ENCODE measurements at places on chromosomes 5 and 9.
A peak's percentile ranks its signal among the peaks of the same experiment; 100 is the strongest.

DNA sequence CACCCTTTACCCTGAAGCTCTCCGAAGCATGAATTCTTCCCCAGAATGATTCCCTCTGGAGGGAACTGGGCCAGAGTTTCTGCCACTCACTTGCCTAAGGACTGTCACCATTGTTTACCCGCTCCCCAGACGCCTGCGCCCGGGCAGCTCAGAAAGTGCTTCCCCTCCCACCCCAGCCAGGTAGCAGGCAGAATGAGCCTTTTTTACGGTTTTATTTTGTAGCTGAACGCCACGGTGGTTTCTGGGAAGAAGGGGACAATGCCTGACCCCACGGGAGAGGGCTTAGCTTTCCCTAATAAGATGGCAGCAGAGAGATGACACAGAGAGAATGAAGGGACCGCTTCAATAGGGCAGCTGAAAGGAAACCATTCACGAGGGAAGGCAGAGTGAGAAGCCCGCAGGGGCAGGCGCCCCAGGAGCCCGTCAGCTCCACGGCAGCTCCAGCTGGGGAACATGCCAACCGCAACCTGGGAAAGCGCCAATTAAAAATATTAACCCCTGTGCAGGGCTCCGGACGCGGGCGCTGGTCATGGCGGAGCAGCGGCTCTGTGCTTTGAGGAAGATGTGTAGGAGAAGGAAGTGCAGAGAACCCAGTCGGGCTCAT, 20.4 kb upstream of the NTNG2 start:
- no peak for DNase-seq

DNA sequence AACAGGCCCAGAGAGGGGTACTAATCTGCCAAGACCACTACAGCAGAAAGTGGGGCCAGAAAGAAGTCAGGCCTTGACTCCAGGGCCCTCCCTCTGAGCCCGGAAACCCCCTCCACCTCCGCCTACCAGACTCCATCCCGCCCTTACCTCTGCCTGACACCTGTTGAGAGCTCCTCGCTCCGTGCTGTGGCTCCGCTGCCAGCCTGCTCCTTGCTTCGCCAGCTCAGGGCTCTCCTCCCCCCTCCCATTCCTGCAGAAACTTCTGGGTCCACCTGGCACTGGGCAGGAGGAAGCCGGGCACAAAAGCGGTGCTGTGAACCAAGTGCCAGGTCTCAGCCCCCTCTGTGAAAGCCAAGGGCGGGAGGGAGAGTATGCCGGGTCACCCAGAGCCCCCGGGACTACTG, 6.4 kb upstream of the ST6GALNAC6 start:
- peak; percentile 62 for DNase-seq

GRCh38 chr5:94345257-94345656, 273.1 kb downstream of the KIAA0825 start:
- DNase-seq: no peak

DNA sequence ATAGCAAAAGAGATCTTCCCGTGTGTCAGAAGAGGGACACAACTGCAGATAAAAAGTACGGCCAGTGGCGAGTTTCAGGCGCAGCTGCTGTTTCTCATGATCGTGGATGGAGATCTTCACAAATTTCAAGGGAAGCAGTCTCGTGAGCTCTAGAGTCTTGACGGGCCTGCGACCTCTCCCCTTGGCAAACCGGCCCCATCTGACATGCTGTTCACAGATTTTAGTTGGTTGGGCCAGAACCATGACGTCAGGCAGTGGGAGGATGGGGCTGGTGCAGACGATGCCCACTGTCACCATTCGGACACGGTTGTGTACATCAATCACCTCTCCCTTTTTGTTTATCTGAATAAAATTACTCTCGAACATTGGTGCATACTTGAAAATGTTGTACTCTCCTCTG, 396 bp downstream of the GARIN3 start:
- DNase-seq: no peak

- DNase-seq: no peak
Observed at GRCh38 chr5:156008844-156009243, 318.1 kb upstream of the SGCD start.

- no peak for DNase-seq
Observed at GRCh38 chr9:110671849-110672248, 3.3 kb downstream of the MUSK start.

DNA sequence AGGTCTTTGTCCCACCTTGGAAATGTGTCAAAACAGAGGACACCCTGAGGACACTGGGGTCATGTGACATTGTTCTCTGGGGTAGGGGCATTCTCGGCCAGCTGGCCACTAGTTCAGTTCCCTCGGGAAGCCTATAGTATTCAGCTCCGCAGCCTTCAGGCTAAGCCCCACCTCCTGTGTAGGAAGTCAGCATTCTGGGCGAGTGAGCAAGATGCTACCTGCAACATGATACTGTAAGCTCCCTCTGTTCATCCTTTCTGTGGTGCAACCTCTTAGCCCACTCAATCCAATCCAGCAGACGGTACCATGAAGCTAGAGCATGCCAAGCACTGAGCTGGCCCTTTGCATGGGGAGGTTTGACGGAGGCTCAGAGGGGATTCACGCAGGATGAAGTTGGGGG, 5.3 kb downstream of the NTNG2 start:
- DNase-seq: no peak

DNA sequence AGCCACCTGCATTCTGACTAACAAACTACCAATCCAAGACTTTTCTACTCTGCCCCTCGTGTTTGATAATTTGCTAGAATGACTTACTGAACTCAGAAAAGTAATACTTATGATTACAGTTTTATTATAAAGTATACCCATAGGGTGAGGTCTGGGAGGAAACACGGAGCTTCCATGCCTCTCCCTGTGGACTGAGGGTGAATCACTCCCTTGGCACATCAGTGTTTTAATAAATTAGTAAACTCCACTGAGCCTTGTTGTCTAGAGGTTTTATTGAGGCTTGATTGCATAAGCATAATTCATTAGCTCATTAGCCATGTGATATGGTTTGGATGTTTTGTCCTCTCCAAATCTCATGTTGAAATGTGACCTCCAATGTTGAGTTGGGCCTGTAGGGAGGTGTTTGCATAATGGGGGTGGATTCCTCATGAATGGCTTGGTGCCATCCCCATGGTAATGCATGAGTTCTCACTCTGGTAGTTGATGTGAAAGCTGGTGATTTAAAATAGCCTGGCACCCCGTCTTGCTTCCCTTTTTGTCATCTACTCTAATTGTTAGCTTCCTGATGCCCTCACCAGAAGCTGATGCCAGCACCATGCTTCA, 233.6 kb upstream of the TRPC7 start:
- no peak for DNase-seq

- no peak for DNase-seq
Observed at GRCh38 chr9:126830827-126831226, 26.0 kb downstream of the ZBTB43 start.

DNA sequence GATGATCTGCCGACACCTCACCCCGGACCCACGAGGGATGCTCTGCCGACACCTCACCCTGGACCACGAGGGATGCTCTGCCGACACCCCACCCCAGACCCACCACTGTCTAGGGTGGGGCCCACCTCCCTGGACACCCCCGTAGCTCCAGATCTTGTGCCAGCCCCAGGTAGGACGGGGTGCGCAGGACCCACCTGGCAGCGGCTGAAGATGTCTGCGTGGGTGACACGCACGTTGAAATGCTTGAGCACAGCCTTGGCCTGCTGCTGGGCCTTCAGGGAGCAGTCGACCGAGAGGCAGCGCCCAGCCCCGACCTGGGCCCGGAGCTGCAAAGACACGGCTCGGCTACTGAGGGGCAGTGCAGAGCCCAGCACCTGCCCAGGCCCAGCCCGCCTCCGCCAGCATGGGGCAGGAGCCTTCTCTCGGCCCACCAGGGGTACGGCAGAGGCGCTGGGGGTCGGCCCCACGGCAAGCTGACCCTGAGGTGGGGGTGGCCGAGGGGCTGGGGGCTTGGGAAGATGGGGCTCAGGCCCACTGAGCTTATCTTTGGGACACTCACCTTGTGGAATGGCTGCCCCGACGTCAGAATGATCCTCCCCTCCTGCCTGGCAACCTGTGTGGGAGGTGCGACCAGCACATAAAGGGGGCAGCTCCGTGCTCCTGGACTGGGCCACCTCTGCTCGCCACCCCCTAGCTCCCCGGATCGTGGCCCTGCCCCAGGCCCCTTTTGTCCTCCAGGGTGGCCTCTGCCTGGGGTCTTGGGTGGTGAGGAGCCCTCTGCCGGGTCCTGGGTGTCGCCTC, 21.7 kb upstream of the NRARP start:
- DNase-seq: no peak

DNA sequence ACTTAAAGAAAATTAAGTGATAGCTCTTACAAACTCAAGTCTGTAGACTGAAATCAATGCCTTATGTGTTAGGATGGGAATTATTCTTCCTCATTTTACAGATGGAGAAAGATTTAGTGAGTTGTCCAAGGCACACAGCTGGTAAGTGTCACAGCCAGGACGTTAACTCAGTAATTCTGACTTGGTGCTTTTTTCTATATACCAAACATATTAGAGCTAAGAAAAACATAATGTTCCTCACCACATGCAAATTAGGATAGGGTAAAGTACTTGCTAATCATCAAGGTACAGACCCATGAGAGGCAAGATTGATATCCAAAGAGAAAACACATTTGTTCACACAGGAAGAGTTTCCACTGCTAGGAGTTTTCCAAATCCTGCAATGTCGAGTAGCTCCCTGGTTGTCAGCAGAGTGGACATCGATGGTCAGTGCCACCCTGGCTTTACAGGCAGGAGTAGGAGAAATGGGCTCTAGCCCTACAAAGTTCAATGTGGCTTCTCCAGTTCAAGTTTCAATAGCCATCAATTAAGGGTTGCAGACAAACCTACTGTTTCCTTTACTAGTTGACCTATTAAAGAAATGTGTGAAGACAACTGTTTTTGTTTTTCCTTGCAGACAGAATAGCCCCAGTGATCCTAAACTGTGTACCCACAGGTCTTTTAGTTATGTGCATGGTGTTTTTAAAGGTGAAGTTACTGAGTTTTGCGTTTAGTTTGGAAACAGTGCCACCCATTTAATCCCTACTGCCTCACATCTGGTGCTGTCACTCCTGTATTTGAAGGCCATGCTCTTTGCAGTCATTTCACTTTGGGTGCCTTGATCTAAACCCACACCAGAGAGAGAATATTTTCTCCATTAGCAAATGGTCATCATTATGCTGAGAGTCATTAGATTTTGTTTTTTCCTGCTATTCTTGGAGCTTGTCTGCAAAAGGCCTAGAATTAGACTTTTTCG, 460.8 kb upstream of the SMARCA2 start:
- no peak for DNase-seq

- DNase-seq: no peak
Observed at GRCh38 chr5:133400831-133401351, 211.4 kb downstream of the FSTL4 start.

DNA sequence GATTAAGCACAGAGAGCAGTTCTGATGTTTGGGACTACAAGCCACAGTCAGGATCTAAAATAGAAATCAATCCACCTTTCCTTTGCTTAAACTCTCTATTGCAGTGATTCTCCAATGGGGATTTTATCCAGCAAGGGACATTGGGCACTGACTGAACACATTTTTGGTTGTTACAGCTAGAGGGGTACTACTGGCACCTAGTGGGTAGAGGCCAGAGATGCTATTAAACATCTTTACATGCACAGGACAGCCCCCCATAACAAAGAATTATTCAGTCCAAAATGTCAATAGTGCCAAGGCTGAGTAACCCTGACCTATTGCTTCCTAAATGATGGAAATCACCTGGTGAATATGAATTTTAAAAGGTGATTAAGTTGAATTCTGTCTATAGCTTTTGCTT, 12.0 kb downstream of the ZNF622 start:
- DNase-seq: no peak

DNA sequence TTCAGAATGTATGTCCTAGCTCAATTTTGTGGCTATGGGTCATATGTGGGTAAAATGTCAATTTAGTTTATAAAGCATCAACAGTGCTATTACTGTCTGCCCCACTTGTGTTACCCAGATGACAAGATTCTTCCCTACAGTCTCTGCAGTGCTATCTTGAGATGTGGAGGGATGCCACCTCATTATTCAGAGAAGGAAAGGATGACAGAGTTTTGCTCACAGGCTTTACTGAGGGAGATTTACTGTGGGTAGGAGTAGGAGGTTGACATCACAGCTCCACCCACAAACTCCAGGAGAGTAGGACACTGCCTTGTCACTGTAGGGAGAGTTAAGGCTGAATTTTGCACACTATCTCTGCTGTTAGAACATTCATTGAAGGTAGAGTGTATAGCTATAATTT, 359.3 kb downstream of the HTR1A start:
- DNase-seq: no peak

- no peak for DNase-seq
Observed at GRCh38 chr9:129185991-129186390, 7.9 kb upstream of the IER5L start.

GRCh38 chr5:149212198-149212951, 59.3 kb upstream of the AFAP1L1 start:
- DNase-seq: no peak

- DNase-seq: no peak
Observed at GRCh38 chr9:109907400-109907799, 127.4 kb downstream of the PALM2AKAP2 start.

GRCh38 chr5:110588286-110588980, 138.0 kb downstream of the TMEM232 start:
- no peak for DNase-seq

- DNase-seq: no peak
Observed at GRCh38 chr5:65699338-65699737, 22.6 kb downstream of the SGTB start.

- peak; percentile 52 for DNase-seq
Observed at GRCh38 chr9:137077010-137077747, at the start of gene UAP1L1. UAP1L1 (plus strand) TSS chr9:137077517; CDS start chr9:137077533, 16 bp downstream.

GRCh38 chr5:177189416-177189815, 55.8 kb downstream of the NSD1 start:
- no peak for DNase-seq

DNA sequence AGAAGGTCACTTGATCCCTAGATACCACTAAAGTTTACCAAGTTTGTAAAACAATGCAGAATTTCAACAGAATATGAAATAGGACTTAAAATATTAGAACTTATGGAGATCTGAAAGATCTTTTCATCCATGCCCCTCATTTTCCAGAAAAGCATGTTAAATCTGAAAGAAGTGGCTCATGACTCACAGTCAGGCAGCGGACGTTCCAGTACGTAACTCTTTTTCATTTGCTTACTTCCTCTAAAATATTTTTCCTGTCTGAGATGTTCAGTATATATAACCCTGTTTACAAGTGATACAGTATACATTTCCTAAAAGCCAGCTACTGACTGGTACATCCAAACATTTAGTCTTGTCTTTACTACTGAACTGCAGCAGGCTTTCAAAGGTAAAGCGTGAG, 22.3 kb downstream of the FBXW2 start:
- DNase-seq: no peak

- no peak for DNase-seq
Observed at GRCh38 chr9:129474740-129475404, 146.0 kb downstream of the C9orf50 start.

- peak; percentile 18 for DNase-seq
Observed at GRCh38 chr9:136484153-136485048, 1.6 kb upstream of the SEC16A start.

GRCh38 chr9:94065535-94065961, 18.7 kb upstream of the PTPDC1 start:
- DNase-seq: peak; percentile 73

- no peak for DNase-seq
Observed at GRCh38 chr9:71975833-71976232, 64.4 kb downstream of the C9orf85 start.
